ENCODE measurements at places on chromosomes 6 and 20.

DNA sequence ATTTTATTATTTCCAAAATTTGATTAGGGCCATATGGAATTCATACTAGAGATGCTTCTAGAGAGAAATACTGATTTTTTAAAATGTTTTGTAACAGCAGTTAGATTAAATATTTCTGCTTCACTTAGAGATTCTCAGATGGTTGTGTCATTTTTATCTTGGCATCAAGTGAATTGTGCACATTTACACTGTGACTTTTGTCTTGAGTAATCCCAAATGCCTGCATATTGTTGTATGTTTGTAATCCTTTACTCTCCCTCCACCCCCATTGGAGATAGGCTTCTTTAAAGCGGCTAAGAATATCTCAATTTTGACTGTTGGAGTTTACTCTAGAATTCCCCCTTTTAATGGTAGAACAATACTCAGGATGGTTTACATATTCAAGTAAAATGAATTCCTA lies 19.0 kb downstream of the STX16 start:
- no peak for DNase-seq

DNA sequence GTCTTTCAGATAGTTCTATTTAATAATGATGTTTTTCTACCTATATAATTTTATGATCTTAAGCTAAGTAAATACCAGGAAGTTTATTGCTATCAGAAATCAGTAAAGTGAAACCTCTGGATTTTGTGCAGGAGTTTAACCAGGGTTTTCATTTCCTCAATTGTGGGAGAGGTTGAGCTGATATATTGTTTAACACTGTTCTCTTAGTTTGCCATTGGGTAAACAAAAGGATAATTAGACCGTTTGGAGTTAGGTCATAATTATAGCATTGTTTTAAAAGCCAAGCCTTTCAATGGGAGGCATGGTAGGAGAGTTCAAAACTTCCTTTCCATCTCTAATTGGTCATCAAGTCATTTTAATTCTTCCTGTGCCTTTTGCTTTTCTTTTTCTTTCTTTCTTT lies 58.7 kb downstream of the STXBP5 start:
- no peak for DNase-seq

- no peak for DNase-seq
Measured at GRCh38 chr20:45470937-45471336, 1.4 kb downstream of the WFDC2 start.

DNA sequence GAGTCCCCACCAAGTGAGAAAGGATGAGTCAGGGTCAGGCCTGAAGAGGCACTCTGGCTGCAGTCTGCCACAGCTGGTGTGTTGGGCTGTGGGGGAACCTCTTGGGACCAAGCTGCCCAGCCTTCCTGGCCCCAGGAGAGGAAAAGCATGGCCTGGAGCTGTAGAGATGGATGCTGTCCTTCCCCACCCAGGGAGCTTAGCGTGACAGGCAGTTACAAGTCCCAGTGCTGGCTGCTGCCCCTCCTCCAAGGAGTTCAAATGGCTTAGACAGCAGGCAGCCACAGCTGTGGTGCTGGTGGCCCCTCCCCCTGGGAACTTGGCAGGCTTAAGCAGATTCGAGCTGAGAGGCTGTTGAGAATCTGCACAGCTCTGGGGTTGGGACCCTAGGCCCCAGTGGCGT lies 253.2 kb downstream of the PLCB1 start:
- no peak for DNase-seq

DNA sequence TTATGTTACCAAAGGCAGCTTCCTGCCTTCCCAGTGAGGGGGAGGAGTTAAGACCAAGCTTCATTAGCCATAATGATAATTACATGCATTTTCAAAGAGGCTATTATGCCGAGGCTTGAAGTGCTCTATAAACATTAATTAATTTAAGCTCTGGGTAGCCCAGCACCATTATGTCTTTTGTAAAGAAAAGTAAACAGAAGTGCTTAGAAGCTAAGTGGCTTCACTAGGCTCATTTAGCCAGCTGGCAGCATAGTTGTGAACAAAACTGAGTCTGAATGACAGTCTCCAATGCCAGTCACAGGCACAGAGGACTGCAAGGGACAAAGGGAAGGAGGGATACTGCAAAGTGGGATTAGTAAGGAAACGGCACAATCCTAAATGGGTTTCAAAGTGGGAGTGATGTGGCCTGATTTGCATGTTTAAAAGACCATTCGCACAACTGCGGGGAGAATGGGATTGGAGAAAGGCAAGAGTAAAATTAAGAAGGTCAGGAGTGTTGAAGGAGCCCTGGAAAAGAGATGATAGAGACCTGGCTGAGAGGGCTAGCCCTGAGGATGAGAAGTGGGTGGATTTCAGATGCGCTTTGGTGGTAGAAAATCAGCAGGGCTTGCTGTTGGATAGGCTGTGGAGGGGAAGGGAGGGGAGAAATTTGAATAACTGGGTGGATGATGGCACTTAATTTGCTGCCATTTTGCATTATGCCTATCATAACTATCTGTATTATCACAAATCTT lies 20.1 kb upstream of the ISM1 start:
- DNase-seq: no peak

GRCh38 chr20:36688630-36689029 lies 42.6 kb upstream of the SLA2 start:
- no peak for DNase-seq

DNA sequence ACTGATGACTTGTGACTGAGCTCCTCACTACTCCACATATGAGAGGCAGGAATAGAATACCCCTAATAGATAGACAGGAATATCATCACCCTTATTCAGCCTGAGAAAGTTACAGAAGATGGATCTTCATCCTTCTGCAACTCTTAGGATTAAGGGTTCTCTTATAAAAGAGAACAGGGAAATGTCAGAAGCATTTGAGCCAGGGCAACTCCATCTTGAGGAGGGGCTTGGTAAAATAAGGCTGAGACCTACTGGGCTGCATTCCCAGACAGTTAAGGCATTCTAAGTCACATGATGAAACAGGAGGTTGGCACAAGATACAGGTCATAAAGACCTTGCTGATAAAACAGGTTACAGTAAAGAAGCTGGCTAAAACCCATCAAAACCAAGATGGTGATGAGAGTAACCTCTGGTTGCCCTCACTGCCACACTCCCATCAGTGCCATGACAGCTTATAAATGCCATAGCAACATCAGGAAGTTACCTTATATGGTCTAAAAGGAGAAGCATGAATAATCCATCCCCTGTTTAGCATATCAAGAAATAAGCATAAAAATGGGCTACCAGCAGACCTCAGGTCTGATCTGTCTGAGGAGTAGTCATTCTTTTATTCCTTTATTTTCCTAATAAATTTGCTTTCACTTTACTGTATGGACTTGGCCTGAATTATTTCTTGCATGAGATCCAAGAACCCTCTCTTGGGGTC lies 97.9 kb downstream of the PLG start:
- no peak for DNase-seq

DNA sequence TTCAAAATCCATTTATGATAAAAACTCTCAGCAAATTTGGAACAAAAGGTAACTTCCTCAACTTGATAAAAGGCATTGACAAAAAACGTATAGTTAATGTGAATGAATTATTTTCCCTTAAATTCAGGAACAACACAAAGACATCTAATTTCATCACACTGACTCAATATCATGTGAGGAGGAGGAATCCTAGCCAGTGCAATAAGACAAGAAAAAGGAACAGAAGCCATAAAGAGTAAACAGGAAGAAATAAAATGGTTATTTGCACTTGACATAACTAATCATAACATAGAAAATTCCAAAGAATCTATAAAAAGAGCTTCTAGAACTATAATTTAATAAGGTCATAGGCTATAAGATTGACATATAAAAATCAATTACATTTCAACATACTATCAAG lies 31.4 kb downstream of the CHD6 start:
- DNase-seq: no peak

DNA sequence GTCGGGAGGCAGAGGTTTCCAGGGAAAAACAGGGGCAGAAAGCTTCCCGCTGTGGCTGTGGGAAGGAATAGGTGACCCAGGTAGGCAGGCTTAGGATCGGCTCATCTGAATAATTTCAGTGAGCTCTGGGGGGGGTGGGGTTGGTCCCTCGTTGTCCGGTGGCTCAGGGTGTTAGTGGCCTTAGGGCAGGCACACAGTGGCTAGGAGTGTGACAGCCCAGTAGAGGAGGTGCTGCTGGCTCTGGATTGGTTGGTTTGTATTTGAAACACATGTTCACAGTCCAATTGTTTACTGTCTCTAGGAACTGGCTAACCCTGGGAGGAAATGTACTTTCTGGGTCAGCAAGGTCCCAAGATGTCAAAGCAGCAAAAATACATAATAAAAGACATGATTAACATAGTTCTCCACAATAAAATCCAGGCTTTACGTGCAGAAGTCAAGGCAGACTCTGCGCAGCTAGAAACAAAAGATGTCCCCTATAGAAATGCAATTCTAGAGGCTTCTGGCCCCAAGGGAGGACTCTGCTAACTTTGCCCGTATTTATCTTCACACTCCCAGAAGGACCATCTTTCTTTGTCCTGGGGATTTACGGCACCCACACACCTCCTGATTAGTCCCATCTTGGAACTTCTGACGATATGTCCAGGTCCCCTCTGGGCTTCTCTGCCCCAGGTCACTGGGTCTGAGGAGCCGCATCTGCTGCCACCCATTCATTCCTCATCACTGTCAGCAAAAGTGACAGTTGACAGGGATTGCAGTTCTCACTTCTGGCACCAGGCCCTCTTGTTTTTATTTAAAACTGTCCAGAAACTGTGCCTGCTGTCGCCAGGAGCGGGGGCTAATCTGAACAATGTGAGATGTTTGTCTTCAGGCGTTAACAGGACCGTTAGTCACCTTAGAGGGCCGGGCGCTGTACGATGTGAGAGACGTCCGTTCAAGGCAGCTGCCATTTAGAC lies 18.7 kb downstream of the MOCS3 start:
- no peak for DNase-seq

DNA sequence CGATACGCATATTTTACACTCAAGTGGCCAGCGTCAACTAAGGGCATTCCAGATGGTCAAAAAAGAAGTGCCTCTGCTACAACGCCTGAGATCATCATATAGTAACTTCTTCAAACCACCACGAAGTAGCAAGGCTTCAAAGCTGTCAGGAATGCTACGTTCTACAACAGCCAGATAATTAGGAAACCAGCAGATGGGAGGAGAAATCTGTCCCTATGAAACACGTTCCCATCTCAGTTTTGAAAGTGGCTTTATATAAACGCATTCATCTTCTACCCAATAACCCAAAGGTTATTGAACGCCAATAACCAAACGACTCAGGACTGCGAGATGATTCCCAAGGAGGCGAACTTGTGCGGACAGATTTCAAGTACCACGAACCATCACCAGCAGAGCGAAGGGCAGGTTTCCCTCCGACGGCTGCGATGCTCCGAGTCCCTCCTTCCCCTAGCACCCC lies 1.2 kb downstream of the ABHD12 start:
- DNase-seq: no peak

DNA sequence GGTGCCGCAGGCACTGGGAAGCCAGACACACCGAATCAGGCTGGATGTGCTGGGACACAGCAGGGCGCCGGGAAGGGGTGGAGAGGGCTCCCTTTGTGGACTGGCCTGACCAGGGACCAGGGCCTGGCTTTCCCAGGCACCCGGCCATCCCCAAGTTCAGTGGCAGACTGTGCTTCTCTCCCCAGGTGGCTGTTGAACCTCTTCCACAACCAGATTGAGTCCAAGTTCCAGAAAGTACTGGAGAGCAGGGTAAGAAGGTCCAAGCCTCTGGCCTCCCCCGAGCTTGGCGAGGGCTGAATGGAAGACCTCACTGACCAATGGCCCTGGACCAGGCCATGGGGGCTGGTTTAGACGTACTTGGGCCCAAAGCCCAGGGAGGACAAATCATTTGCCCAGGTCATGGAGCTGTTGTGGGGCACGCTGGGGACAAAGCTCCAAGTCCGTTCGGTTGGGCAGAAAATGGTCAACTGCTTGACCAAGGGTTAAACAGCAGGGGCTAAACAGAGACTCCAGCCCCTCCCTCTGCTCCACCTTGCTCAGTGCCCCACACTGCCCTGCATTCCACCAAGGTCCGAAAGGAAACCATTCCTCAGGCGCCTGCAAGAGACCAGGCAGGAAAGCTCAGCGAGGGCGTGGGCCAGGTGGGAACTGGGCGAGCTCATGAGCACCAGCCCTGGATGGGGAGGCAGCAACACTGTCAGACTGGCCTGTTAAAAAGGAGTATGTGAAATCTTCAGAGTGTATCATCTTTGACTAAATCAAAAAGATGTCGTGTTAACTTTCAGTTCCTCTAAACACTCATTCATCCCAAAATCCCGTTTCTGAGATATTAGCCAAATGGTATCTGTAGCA lies 9.1 kb downstream of the LBP start:
- no peak for DNase-seq

- no peak for DNase-seq
Measured at GRCh38 chr20:995170-995569, 6.9 kb downstream of the RSPO4 start.

DNA sequence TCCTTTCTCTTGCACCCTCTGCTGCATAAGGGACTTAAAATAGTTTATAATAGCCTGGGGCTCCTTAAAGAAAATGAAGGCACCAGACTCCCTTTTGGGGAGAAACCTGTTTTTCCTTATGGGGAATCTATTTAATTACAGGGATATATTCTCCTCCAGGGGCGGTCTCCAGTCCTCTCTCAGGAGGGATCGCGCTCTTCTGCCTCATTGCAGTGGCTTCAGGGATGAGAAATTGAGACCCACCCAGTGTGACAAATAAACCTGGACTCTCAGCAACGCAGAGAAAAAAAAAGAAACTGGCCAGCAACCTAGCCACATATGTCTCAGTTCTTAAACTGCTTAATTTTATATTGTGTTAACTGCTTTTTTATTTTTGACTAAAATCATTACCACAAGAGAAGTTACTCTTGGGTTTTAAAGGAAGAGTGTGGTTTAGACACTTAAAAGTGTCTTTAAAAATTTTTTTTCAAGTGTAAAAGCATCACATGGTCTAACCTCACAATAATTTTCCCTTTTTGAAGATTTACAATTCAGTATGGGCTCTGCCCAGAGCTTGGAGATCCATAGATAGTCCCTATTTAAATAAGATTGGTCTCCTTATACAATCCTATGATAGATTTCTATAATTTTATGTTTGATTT lies 11.7 kb upstream of the GOPC start:
- DNase-seq: no peak

GRCh38 chr6:24489881-24490280 lies 503 bp upstream of the GPLD1 start:
- DNase-seq: no peak

DNA sequence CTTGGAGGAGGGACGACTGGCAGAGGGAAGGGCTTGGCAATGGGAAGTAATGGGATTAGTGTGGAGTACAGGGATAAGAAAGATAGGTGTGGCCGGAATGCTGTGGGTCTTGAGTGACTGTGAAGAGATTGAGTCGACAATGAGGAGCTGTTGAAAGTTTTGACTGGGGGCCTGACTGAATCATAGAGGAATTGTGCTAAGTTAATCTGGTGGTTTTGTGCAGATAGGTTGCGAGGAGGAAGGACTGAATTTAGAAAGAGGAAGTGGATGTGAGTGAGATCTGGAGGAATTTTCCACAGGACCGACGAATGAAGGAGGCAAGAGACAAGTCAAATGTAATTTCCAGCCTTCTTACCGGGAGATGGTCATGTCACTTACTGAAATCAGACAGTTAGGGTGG lies 143.9 kb upstream of the RALGAPA2 start:
- DNase-seq: no peak

DNA sequence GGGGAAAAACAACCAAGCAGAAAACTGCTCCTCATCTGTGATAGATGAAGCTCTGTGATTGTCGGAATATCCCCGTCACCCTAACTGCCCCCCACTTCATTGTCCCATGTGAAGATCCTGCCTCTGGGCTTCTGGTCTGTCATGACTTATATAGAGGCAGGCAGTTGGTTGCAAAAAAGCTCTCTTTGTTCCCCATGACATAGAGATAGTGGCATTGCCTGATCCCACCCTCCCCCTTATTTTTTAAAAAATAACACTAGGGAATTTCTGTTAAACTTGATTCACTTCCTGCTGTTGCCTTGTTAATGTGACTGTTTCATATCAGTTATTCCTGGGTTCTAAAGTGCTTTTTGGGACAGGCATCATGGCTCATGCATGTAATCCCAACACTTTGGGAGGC lies 203.1 kb downstream of the JARID2 start:
- no peak for DNase-seq

Data from coronary artery (tissue), 2 donors.